ENCODE measurements at places on chromosomes 6 and 20. TPM values are rescaled to one million over a fixed set of nuclear protein-coding genes. Genes with fewer than 3 reads are reported as not detected.

DNA sequence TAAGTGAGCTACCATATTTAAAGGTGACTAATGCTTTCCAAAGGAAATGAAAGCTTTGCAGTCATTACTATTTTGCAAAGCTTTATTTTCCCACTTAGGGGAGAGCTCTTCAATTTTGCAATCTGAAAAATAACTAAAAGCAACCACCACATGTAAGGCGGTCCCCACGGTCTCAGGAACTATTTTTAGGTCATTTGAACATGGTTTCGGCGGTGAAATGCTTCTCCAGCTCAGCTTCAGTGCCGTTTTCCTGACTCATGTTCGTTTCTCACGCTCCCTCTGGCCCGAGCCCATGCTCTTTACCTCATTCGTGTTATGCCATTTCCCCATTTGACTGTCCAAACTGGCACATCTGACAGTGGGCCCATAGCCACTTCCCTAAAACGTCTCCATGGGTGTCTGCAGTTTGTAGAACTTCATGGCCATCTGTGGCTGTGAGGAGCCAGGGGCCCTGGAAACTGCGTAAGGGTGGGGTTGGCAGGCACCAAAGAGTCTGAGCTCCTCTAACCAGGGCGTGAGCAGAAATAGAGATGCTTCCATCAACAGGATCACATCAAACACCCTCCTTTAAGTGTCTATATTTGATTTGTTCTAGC lies 46.5 kb downstream of the ADTRP start:
- no peaks in the 10 kb centered on the region for H3K27me3 ChIP-seq
- peak; percentile 71 for DNase-seq
- H3K4me1 ChIP-seq: peaks cover 6% of the 10 kb centered on the region
- peak overlapping the region; percentile 48 for H3K4me3 ChIP-seq
- H3K27ac ChIP-seq: peak overlapping the region; percentile 76

FRMD1 gene
- not detected for total RNA-seq

- H3K4me3 ChIP-seq: no peak overlapping the region
- H3K27me3 ChIP-seq: no peaks in the 10 kb centered on the region
- H3K27ac ChIP-seq: no peak overlapping the region
- no peaks in the 10 kb centered on the region for H3K36me3 ChIP-seq
- H3K4me1 ChIP-seq: no peaks in the 10 kb centered on the region
Measured at GRCh38 chr6:56909115-56909907, 45.6 kb upstream of the BEND6 start.

- no peak overlapping the region for H3K4me3 ChIP-seq
- H3K36me3 ChIP-seq: no peaks in the 10 kb centered on the region
- no peaks in the 10 kb centered on the region for H3K27me3 ChIP-seq
- H3K27ac ChIP-seq: no peak overlapping the region
Measured at GRCh38 chr6:86192123-86192522, 549.4 kb upstream of the SYNCRIP start.

GRCh38 chr20:4719190-4719589 lies 2.5 kb upstream of the PRND start:
- H3K36me3 ChIP-seq: no peaks in the 10 kb centered on the region
- DNase-seq: no peak
- no peak overlapping the region for H3K27ac ChIP-seq
- H3K27me3 ChIP-seq: no peaks in the 10 kb centered on the region
- no peak overlapping the region for H3K4me3 ChIP-seq

All from thoracic aorta (tissue), 2 donors.